Activated T-cell treated with anti-CD3 and anti-CD28 coated beads for 4 hours (primary cell): ENCODE measurements at places on chromosomes 16 and 17.

DNA sequence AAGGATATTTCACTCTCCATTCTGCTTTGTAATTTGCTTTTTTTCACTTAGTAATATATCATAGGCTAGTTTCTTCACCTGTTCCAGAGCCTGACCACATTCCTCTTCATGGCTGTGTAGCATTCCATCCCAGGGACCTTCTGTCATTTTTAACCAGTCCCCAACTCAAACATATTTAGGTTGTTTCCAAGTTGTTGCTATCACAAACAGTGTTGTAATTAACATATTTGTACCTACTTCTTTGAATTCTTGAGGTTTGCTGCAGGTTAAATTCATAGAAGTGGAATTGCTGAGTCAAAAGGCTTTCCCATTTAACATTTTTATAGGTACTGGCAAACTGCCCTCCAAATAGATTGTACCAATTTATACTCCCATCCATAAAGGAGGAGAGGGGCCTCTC lies 65.1 kb upstream of the MED9 start:
- DNase-seq, result no peak

DNA sequence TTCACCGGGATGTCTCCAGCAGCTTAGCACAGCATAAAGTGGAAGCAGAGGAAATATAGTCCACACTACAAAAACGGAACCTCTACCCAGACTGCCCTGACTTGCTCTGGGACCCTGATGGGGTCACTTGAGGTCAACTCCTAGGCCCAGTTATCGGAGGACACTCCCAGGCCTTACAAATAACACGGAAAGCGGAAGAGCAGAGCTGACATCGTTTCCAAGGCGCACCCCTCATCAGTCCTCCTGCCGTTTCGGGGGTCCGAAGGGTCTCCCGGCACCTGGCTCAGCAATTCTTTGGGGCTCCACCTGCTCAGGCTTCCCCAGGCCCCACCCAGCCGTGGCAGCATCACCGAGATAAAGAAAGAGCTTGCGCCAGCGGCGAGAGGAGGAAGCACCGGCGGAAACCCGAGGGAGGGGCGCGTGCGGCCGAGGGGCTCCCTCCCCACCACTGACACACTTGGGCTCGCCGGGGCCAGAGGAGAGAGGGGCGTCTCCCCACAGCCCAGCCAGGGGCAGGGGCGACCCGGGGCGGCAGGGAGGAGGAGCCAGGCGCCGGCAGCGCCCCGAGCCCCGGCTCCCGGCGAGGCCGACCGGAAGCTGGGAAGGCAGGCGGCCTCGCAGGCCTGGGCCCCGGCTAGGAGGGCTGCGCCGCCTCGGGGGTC lies 727 bp downstream of the CORO7 start:
- peak; percentile 38 for DNase-seq

GRCh38 chr17:49565948-49566491 lies 9.7 kb upstream of the NXPH3 start:
- DNase-seq, result no peak

DNA sequence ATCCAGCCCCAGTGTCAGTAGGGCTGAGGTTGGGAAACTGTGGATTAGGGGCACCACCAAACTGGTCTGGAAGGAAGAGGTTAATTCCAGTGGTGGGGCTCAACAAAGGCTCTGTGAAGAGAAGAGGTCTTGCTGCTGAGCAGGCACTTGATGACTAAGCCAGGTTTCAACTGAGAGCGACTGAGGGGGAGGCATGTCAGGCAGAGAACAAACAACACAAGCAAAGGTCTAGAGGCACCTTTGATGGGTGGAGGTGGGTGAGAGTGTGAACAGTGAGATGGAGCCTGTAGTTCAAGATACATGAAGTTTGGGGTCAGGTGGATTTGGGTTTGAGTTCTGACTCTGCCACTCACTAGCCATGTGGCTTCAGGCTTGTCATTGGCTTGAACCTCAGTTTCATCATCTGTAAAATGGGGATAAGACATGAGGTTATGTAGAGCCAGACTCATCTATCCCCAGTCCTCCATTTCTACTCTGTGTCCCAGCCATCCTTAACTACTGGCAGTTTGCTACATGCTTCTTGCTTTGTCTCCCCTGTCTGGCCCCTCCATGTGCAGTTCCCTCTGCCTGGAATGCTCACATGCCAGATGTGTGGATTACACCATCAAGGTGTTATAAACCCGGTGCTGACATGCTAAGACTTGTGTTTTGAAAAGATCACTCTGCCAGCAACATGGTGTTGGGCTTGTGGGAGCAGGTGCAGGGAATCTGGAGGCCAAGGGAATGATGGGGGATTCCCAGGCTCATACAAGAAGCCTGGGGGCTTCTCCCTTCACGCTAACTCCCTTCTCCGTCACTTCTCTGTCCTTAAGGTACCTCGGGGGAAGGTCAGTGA lies 3.0 kb upstream of the RMI2 start:
- DNase-seq, result no peak

GRCh38 chr17:41689497-41690299 lies 1.0 kb downstream of the EIF1 start:
- DNase-seq, result peak; percentile 64

DNA sequence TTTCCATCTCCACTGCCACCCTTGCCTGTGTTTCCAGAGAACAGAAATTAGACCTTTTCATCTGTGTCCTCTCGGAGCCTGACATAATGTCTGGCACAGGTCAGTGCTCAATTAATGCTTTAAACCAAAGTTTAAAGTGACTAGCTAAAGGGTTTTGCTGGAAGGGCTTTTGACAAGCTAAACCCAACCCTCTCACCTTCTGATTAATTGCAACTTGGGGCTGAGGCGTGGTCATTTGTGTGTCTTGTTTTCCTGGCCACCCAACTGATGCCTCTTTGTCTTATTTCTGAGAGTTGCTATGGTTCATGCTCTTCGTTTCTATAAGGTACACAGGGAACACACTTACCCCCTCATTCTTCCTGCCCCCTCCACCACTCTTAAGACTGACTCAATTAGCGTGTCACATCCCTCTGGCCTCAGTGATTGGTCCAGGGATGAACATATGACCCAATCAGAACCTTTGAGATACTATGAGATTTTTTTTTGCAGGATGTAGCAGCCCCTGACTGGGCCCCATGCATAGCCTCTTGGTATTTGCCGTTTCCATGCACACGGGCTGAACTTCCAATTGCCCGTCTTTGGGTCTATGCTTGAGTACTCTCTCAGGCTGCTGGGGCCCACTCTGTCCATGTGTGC lies 15.8 kb upstream of the BRD7 start:
- DNase-seq, result no peak

GRCh38 chr16:78789561-78789960 lies 690.1 kb downstream of the WWOX start:
- DNase-seq, result no peak

DNA sequence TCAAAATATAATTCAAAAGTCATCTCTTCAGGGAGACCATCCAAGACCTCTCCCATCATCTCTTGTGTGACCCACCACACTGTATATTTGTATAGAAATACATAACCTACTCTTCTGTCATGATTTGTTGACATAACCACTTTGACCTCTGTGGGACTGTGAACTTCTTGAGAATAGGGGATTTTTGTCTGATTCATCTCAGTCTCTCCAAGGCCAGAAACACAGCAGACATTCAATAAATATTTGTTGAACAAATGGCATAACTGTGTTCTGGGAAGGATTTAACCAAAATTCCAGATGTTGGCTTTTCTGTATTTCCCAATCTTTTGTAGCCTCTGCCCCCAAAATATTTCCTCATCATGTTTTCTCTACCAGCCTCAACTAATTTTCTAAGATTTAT lies 169.7 kb downstream of the CDH11 start:
- no peak for DNase-seq

GRCh38 chr16:3566990-3567389 lies 10.2 kb downstream of the NLRC3 start:
- no peak for DNase-seq

DNA sequence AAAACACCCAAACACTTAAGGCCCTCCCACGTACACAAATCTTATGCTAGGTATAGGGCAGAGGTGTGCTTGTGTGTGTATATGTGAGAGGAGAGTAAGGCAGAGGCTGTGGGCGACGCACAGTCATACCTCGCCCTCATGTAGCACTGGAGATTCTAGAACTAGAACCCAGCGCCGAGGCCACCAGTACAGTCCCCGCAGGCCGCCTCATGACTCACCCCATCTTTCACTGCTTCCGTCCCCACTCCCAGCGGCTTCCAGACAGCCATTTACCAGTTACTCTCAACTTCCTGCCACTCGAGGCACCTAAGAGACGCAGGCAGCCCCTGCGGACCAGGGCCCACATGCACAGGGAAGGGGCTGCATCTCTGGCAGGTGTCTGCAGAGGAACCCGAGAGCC lies 23.2 kb upstream of the CYTH1 start:
- peak; percentile 45 for DNase-seq

GRCh38 chr17:67362173-67362572 lies 4.2 kb downstream of the PSMD12 start:
- no peak for DNase-seq

DNA sequence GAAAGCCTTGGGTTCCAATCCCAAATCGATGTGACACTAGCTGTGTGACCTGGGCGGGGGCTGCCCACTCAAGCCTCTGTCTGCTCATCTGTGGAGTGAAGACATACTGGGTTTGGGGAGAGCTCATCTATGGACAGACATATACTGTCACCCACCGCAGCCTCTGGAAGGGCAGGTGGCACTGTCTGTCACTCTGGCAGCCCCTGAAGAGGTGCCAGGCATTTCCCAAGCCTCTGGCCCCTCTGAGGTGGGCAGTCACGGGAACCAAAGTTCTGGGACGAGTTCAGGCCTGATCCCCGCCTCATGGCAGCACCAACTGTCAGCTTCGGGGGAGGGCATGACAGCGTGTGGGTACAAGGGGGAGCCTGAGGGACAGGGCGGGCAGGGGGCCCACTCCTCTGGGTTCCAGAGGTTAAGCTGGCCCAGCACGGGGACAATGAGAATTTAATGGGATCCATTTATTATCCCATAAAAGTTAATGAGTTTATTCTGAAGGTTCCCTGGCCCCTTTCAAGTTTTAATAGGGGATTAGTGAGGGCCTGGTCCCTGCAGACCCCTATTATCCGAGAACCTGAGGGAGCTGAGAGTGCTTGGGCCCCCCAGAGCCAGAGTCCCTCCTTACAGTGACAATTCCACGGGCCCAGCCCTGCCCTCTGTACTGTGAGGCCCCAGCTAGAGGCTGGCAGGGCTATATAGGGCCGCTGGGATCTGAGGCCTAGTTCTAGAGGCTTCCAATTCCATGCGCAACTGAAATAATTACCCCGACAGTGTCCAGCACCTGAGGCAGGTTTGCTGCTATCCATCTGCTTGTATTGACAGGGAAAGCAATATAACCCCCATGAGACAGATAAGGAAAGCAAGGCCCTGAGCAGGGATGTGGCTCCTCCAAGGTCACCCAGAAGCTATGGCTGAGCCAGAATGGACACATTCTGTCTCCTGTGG lies 18.8 kb downstream of the SEZ6 start:
- no peak for DNase-seq

- DNase-seq, result no peak
These were observed 9.2 kb upstream of the HEXD start for GRCh38 chr17:82408938-82409318.

DNA sequence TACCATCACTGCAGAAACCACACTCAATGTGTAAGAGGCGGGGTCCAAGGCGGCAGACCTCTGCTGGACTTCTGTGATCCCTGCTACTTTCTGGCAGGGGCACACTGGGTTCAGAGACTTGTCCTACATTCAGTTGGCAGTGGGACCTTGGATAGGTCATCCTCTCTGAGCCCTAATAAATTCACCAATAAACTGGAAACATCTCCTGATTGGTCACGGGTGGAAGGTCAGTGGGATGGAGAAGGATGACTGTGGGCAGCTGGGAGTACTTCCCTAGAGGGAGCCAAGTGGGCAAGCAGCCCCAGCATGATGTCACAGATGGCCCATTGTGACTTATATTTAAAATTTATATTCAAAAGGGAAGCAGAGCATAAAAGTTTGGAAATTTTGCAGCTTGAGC lies 49.7 kb downstream of the RNF112 start:
- no peak for DNase-seq

DNA sequence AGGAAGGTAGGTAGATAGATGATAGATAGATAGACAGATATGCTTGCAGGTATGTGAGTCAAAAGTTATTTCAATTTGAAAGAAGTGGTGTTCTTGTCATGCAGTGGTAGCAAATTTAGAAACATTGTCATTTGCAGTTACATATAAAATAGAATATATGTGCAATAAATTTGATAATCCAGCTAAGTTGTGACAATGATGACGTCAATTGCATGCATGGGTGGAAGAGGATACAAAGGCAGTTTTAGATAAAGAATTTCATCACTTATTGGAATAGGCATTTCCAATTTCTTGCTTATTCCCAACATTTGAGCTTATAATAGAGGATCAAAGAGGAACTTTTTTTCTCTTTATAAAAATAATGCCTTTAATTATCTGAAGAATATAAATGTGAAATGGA lies 99.2 kb upstream of the KCNJ16 start:
- no peak for DNase-seq

GRCh38 chr17:50127697-50128361 lies 2.1 kb downstream of the SAMD14 start:
- DNase-seq, result no peak

- peak; percentile 74 for DNase-seq
These were observed 3.7 kb downstream of the C17orf50 start for GRCh38 chr17:35764123-35764991.
